ENCODE measurements at places on chromosomes 6 and 20.

- no peak for DNase-seq
These were observed 731.9 kb upstream of the FLRT3 start for GRCh38 chr20:15069355-15069754.

DNA sequence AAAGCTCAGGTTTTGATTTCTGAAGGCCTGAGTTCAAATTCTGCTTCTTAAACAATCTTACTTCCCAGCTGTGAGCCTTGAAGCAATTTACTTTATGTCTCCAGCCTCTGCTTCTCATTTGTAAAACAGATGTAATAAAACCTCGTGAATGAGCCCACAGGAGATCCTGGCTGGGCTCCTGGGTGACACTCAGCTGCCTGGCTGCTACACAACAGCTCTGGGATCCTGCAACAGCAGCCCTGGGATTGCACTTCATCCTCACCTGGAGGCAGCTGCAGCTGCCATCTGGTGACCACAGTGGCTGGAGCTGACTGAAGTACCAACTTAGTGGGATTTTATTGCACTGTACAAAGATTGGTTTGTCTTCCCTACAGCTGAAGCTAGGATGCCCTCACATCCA is 98.6 kb downstream of the NDUFAF5 start:
- DNase-seq, result no peak

DNA sequence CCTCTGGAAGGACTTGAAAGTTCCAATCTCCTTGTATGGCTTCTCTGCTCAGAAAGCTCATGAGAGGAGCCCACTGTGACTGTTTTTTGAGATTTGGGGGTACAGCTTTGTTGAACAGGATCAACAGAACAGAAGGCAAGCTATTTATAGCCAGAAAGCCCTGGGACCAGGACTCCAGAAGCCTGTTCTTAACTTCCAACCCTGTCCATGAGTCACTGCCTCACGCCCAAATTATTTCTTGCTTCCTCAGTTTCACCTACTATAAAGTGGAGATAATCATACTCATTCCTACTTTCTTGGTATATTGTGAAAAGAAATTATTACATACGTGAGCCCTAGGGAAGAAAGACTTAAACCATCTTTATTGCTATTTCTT is 100.9 kb upstream of the MARCKS start:
- no peak for DNase-seq

GRCh38 chr6:143397227-143398222 is 53.0 kb downstream of the ADAT2 start:
- DNase-seq, result no peak

GRCh38 chr20:57670288-57671071 is 39.3 kb downstream of the PMEPA1 start:
- no peak for DNase-seq

DNA sequence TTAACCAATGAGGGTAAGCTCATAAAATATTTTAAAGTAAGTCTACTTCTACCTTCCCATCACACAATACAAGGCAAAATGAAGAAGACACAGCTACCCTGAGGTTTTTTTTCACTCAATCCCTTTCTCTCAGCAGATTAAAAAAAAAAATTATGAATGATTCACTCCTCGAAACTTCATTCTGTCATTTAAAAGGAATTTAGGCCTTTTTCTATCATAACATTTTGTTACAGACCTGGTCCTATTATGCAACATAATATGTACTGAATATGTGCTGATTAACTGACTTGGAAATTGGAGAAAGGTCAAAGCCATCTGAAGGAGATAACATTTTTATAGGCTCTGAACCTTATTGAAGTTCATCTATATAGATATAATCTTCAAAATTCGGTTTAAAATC is 45.5 kb downstream of the PRL start:
- DNase-seq, result no peak

DNA sequence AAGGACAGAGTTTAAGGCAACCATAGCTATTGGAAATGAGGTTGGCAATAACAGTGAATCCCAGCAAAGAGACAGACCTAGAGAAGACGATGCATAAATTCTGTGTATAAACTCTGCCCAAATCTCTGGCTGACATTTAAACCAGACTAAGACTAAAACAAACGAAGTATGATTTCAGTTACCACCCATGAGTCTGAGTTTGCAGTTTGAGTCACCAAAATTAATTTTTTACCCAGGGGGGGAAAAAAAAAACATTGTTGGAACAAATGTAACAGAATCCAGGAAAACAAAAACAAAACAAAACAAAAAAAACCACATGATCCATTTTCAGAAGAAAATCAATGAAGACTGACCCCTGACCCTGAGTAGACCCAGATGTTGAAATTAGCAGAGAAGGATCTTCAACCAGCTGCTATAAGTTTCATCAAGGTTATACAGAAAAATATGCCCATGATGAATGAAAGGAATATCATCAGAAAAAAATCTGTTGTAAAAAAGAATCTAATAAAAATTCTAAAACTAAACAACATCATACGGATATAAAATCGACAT is 190.8 kb downstream of the GMDS start:
- DNase-seq, result no peak

- no peak for DNase-seq
These were observed 21.7 kb upstream of the EPB41L1 start for GRCh38 chr20:36132802-36133211.

DNA sequence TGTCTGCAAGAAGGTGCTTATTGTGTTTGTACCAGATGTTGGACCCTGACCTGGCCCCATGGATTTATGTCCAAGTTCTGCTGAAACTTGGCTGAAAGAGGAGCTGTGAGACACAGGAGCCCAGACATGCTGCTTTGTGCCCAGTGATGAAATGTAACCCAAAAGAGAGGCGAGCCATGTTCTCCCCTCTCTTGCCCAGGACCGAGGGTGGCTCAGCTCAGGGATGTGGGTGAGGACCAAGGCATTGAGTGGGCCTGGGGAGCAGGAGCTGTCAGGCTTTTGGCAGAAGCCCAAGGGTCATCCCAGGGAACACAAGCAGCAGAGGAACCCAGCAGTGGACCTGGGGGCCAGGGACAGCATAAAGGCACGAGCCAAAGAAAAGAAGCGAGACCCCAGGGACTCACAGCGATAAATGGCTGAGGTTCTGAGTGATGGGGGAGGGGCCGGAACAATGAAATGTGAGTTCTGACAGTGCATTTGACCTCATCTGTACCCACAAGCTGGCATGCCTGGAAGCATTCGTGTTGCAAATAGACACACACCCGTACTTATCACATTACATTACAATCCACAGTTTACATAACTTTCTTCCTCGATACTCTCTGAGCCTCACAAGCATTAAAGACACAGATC is 363.4 kb upstream of the JARID2 start:
- DNase-seq, result no peak

DNA sequence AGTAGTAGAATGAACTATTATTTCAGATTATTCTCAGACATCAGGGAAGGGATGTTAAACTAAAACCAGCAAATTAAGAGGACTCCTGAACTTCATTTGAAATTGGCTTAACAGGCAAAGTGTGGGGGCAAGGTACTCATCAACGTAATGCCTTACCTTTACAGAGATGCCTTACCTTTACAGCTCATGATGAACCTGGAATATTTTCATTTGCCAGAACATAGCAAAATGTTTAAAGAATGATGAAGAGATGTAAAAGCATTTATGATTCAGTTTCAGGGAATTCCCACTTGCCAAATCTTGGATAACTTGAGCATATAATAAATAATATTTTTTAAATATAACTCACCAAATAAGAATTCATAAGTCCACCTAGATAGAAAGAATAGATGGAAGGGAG is 207.5 kb downstream of the TINAG start:
- no peak for DNase-seq

GRCh38 chr6:6556738-6557503 is 31.6 kb upstream of the LY86 start:
- peak; percentile 30 for DNase-seq

- DNase-seq, result no peak
These were observed 627 bp upstream of the EIF6 start for GRCh38 chr20:35284992-35285805.

DNA sequence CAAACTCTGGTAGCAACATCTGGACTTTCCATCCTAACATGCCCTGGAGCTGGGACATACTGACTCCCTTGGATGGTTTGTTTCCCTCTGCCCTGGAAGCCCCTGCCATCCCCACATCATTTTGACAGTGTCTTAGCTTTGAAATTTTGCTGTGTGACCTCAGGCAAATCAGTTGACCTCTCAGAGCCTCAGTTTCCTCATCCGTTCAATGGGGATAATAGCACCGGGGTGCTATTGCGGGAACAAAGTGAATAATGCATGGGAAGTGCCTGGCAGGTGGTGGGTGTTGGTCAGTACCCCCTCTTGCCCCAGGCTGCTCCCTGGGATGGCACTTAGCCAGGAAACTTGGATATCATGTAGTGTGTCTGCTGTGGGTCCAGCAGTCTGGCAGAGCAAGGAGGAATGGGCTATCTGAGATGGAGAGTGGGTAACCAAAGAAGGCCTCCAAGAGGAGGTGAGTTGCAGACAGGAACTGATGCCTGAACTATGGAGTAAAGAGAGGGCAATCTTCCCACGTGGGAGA is 88.6 kb downstream of the MRPL14 start:
- DNase-seq, result no peak

DNA sequence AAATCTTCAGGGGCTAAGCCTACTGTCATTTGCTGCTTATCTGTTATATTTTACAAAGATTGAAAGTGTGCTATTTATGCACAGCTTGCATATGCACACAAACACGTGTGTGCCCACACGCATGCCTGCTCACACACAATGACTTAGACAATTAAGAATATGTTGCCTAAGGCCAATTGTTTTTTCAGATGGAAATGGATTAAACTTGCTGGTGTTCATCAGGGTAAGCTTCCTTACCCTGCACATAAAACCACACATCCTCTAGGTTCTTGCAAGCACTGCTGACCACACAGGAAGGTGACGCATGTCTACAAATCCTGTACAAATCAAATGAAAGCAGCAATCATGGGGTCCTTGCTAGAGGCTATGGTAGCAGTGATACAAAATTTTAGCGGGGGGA is 58.4 kb downstream of the GJA10 start:
- DNase-seq, result peak; percentile 39

GRCh38 chr6:158907931-158908330 is 88.8 kb upstream of the EZR start:
- no peak for DNase-seq

DNA sequence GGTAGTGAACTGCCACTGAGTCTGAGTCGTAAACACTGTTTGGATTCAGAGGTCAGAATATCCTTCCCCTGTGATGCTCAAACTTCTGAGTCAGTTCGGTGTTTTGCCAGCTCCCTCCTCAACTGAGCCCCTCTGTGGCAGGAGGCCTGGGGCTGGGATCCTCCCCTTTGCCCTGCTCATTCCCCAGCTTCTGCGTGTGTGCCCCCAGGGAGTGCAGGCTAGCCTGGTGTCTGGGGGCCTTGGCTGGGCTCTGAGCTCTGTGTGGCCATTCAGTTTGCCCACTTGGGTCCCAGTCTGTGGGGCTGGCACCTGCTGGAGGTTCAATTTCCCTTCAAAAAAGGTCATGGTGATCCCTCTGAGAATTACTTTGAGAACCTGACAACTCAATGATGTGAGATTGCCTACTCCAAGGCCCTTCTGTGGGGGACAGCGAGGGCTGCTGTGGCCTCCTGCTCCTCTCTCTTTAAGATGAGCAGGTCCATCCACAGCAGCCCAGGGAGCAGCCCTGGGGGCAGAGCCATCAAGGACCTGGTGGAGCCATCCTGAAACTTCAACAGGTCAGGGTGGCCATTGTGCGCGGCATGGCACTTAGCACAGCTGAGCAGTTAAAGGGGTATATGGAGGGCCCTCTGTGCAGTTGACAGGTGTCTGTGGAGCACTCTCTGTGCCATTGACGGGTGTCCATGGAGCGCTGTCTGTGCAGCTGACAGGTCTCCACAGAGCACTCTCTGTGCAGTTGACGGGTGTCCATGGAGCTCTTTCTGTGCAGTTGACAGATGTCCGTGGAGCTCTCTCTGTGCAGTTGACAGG is 147.2 kb downstream of the SYCP2 start:
- DNase-seq, result no peak

GRCh38 chr6:17004269-17004668 is 97.6 kb upstream of the STMND1 start:
- DNase-seq, result no peak

DNA sequence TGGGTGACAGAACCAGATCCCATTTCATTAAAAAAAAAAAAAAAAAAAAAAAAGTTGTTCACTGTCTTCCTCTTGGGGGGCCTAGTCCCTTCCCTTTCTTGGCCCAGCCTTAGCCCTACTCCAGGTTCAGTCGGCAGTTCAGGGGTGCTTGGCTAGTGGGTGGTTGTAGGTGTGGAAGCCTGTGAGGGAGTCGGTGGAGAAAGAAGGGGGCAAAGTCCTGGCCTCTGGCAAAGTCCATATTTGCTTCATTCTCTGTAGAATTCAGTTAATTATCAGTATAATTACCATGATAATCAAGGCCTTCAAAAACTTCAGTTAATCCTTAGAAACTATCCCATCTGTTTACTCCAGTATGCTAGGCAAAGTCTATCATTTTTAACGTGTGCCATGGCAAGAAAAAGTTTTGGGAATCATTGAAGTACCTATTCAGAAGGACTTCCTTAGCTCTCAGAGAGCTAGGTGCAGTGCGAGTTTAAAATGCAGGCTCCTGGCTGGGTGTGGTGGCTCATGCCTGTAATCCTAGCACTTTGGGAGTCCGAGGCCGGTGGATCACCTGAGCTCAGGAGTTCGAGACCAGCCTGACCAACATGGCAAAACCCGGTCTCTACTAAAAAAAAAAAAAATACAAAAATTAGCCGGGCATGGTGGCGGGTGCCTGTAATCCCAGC is 205.7 kb upstream of the ARG1 start:
- no peak for DNase-seq

- DNase-seq, result no peak
These were observed 118.6 kb downstream of the OGFRL1 start for GRCh38 chr6:71406865-71407860.

- no peak for DNase-seq
These were observed 48.3 kb downstream of the OR2B6 start for GRCh38 chr6:28005152-28005890.

- no peak for DNase-seq
These were observed 306.5 kb upstream of the MAP3K7 start for GRCh38 chr6:90893400-90893799.
